Retinal pigment epithelial cell (primary cell): ENCODE measurements at places on chromosomes 1 and 21.

DNA sequence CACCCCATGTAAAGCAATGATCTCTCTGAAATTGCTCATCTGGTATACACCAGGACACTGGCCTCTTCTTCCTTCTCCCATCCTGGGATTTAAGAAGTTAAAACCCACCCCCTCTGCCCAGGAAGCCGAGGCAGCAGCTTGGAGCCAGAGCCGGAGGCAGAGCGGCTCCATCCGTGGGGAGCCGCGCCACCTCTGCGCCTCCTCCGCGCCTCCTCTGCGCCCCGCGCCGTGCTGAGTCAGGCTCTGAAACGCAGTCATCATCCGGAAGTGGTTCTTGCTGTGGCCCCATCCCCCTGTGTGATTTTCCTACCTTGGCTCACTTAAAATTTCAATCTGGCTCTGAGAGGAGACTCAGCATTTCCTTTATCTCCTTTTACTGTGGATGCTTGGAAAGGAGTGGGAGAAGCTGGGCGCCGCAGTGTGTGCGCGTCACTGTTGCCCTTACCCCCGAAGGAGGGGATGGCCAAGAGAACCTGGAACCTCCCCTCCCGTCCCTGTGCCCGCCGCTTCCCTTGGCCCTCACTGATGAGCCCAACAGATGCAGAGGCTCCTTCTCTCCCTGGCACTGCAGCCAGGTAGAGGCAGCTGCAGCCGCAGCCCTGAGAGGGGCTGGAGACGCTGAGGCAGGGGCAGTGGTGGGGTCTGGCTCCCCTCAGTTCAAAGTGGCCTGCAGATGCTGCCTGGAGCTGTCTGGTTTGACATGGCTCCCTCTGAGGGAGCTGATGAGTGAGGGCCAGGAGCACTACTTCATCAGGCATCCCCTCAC lies 15.3 kb upstream of the NPHP4 start:
- DNase-seq: no peak

DNA sequence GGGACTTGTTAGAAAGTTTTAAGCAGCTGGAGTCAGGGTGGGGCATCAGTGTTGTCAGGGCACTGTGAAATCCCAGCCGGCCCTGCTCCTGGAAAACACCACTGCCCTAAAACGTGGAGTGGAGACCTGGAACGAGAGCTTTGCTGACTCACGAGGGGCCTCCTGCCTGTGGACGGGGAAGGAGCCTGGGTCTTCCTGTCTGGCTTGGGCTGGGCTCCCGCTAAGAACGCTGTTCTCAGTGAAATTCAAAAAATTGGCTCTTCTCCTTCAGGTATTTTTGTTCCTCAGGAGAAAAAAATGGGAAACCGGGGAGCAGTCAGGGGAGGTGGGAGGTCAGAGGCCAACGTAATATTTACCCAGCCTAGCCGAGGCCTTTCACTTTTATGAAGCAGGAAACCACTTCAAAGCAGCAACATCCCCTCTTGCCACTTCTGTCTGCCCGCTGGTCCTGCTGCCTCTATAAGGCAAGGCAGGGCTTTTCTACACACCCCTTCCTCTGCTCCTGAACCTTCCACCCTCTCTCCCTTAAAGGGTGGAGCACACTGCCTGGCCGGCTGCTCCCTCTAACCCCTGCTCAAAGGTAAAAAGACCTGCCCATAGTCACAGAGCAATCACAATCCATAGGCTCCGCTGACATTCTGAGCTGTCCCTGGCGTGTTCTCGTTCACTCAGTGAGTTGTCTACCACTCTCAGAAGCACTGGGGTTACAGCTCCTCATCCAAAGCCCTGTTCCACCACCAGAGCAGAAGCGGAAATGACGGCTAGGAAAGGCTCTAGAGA lies 8.0 kb downstream of the PLXNA2 start:
- DNase-seq: no peak

DNA sequence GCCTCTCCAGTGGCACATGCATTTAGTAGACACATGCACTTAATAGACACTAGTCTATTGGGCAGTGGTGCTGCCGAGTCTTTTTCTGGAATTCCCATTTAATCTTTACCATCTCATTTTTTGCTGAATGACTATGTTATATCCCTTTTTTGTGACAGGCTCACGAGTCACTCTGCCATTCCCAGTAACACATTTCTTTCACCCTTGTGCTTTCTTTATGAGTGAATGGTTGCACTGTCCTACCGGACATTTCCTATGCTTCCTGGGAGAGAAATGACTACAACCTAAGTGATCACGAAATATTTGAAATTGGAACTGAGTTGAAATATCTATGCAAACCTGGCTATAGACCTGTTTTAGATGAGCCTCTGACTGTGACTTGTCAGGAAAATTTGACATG lies 70.9 kb downstream of the C4BPA start:
- DNase-seq: no peak

- no peak for DNase-seq
Measured at GRCh38 chr1:84997667-84998600, 1.0 kb upstream of the MCOLN2 start.

DNA sequence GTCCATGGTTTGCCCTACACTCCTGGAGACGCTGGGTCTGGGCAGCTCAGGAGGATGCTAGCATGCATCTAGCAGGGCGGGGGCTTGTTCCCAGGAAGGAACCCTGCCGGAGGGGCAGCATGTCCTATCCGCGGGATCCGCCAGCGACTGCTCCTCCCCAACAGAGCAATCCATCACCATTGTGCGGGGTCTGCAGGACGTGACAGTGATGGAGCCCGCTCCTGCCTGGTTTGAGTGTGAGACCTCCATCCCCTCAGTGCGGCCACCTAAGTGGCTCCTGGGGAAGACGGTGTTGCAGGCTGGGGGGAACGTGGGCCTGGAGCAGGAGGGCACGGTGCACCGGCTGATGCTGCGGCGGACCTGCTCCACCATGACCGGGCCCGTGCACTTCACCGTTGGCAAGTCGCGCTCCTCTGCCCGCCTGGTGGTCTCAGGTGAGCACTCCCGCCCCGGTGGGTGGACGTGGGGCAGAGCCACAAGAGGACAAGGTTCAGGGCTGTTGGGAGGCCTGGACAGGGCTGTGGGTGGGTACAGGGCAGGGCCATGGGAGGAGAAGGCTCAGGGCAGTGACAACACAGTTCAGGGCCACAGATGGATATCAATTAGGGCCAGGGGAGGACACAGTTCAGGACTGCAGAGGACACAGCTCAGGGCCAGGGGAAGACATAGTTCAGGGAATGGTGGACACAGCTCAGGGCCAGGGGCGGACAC lies 71.3 kb downstream of the OBSCN start:
- DNase-seq: no peak

- DNase-seq: no peak
Measured at GRCh38 chr1:2221271-2221670, 6.8 kb upstream of the SKI start.

GRCh38 chr1:184352776-184353175 lies 34.1 kb upstream of the C1orf21 start:
- no peak for DNase-seq

DNA sequence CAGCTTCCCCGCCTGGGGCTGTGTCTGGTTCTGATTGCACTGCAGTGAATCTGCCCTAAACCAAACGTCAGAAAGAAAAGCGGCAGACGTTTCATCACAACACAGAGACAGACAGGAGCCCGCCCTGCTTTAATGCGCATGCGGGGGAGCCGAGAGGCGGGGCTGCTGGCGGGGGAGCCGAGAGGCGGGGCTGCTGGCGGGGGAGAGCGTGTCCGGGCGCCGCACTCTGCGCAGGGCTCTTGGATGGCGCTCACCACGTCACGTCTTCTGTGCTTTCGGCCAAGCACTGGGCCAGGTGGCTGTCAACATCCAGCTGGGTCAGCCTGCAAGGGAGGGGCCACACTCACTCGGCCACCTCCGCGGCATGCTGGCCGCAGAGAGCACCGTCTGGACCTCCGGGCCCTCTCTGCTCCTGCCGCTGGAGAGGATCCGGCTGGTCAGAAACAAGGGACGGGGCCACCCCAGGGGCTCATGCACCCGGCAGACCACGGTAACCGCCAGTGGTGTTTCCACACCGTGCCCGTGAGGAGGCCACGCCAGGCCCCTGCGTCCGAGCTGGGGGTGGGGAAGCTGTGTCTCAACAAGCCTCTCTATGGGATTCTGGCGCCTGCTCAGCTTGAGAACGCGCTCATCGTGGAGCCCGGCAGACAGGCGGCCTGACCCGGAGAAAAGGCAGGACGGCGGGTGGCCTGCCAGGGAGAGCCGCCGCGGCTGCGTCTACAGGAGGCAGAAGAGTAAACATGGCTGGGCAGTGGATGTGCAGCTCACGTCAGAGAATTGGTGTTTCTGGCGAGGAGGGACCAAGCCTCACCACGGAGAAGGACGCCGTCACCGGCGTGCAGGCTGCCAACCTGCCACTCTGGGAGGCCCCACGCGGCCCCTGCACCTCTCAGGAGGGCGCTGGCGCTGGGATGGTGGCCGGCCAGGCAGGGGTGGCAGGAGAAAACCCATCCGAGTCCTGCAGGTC lies 4.8 kb downstream of the FAAP20 start:
- peak; percentile 76 for DNase-seq

GRCh38 chr1:153344718-153345025 lies 4.0 kb downstream of the PGLYRP4 start:
- no peak for DNase-seq

DNA sequence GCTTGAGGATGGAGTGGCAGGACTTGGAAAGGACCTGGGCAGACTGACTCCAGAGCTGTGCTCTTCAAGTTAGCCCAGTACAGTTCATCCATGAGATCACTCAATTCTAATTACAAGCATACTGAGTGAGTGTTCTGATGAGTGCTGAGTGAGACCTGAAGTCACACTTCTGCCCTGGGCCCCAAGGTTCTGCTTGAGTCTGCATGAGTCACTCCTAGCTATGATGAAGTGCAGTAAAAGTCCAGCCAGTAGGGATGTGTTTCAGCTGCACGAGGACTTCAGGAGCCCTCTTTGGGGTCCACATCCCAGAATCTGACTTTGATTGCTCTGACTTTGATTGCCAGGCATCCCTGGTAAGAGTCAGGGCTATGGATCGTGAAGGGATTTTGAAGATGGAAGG lies 35.8 kb downstream of the PLEKHA6 start:
- DNase-seq: no peak

DNA sequence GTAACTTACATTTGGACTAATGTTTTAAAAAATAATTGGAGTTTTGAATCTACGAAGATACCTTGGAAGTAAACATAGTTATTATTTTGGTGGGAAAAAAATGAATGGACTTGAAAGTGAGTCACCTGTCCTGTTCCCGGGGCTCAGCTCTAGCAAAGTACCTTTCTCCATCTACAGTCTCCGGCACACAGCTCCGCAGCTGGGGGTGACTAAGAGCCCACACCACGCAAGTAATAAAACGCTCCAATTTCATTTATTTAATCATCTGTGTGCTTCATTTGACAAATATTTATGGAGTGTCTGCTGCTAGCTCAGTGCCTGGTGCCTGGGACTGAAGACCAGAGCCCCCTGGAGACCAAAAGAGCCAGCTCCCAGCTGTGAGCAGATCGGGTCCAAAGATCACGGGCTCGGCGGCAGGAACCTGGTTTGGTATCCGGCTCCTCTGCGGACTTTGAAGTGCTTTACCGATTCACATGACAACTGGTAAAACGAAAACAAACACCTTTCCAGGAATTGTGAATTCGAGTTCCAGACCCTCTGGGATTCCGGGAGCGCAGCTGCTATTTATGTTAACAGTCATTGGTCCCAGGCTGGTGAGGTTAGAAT lies 1.7 kb upstream of the RIPK4 start:
- peak; percentile 46 for DNase-seq

- no peak for DNase-seq
Measured at GRCh38 chr1:118247593-118247992, 62.6 kb upstream of the SPAG17 start.

- no peak for DNase-seq
Measured at GRCh38 chr1:111852261-111852721, 96.6 kb downstream of the DDX20 start.

- no peak for DNase-seq
Measured at GRCh38 chr1:196312739-196313138, 295.5 kb downstream of the KCNT2 start.

DNA sequence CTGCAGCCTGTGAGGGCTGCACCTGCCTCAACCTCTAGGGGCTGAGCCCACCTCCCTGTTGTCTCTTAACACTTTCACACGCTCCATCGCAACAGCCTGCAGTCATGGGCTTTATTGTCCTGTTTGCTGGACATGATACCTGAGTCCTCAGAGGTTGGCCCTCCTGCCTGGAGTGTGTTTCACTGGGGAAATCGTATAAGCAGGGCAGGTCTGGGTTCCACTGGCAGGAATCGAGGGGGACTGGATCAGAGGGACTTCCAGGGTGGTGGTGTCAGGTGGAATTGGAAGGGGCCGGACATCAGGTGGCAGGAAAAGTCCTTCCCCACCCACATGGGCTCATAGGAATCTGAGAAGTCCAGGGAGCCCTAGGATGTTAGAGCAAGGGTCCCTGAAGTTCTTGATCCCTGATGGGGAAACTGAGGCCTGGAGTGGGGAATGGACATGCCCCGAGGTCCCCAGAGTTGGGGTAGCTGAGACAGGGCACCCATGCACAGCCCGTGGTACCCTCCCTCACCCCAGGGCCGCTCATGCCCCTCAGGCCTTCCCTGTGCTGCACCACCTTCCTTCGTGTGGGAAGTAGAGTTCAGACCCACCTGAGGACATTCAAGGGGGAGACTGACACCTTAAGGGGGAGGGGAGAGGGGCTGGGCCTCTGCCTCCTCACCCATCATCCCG lies 66.6 kb downstream of the PIK3CD start:
- no peak for DNase-seq

DNA sequence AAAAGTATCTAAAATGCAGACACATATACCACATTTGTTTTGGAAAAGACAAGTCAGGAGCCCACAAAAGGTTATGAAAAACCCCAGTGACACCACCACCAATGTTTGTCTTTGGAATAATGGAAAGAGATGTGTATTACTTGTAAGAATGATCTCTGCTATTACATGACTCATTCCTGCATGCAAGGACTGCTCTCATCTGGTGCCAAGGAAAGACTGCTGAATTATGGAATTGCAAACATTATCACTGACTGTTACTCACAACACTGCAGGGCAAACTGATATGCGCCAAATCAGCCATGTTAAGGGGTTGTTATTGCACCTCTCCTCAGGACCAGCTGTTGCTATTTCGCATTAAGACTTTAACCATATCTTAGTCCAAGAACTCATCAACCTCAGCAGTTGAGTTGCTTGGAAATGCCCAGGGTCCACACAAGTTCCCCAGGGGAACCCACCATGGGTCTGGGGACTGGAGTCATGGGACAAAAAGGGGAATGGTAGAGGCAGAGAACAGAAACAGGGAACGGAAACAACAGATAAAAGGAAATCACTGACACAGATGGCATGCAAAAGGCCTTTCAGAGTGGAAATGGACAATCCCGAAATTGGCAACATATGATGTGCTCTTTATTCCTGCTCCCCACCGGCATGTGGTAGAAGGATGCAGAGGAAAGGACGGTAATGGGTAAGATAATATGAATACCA lies 34.4 kb downstream of the CAPZB start:
- DNase-seq: peak; percentile 73

- DNase-seq: no peak
Measured at GRCh38 chr21:42864815-42865775, 14.2 kb downstream of the WDR4 start.

GRCh38 chr1:241356187-241356518 lies 852 bp downstream of the RGS7 start:
- DNase-seq: no peak
